ENCODE measurements at places on chromosomes 11 and 22. TPM values are rescaled to one million over a fixed set of nuclear protein-coding genes. Genes with fewer than 3 reads are reported as not detected.

- DNase-seq, result no peak
Observed at GRCh38 chr11:28756977-28757376, 648.8 kb downstream of the METTL15 start.

- DNase-seq, result no peak
Observed at GRCh38 chr22:22878801-22879674, 8.6 kb upstream of the IGLL5 start.

DNA sequence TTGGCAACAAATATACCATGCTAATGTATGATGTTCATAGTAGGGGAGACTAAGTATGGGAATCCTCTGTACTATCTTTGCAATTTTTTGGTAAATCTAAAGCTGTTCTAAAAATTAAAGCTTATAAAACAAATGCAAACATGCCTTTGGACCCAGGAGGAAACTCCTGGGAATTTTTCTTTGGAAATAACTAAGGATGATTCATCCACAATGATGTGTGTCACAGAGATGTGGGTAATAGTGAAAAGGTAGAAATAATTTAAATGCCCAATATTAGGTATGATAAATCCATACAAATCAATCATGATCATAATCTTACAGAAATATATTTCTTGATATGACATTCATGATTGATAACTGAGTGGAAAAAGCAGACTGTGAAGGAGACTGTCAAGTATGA, 135.8 kb downstream of the TRIM44 start:
- DNase-seq, result no peak

DNA sequence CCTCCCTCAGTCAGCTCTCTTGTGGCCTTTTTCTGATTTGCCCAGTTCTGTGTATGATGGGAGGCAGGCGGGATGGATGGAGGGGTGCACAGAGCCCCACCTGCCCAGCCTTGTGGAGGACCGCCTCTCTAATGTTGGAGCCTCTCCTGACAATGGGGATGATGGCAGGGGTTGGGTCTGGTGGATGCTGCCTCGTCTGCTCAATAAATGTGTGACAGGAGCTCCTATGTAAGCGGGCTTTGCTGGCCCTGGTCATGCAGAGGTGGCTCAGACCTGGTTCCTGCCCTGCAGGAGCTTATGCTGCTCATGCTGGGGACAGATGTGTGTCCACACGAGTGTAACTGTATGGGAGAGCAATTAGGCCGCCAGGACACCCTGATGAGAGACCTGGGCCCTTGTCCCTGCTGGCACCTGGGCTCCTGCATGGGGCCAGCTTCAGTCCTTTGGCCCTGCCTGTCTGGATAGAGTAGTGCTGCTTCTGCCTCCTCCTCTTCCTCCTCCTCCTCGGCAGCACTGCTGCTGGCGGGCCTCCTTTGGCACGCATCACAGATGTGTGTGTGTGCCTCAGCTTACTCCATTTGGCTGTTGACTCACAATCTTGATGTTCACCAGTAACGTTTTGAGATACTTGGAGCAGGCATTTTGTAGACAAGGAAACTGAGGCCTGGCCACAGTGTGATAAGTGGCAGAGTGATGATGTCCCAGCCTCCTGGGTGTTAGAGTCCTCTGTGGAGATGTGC, 131.0 kb downstream of the TBC1D22A start:
- DNase-seq, result no peak

DNA sequence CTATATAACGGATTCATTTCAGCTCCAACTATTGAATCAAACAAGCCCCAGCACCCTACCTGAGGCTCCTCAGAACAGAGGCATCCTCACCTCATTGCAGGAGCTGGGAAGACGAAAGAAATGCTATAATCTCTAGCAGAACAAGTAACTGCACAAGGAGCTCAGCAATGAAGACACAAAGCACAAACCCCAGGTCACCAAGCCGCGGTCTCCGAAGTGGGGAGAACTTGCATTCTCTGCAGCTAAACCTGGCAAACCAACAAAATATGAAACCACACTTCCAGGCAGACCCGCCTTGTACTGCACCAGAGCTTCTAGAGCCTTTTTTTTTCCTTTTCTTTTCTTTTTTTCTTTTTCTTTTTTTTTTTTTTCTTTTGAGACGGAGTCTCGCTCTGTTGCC, 21.8 kb upstream of the CD5 start:
- no peak for DNase-seq

CD82 gene
- total RNA-seq, result 36.1 TPM

NFAM1 gene
- 2.9 TPM for total RNA-seq

IFITM1 gene
- total RNA-seq, result 127 TPM

TRIM66 gene
- 9.9 TPM for total RNA-seq

INS gene
- not detected for total RNA-seq

DNA sequence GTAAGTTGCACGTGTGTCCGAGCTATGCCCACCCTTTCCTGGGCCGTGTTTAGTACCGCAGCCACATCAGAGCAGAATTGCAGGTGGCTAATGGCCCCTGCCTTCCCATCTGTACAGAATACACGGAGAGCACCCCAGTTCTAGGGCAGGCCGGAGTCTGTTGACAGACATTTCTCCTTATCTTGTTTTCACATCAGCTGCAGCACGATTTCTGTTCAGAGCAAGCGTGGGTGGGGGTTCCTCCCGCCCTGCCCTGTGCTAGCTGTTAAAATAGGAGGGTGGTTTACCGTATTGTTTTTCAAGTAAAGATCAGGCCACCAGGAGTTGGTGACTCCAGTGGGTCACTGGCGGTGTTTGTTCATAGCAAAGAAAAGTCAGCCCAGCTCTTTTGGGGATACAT, 41.1 kb downstream of the UBASH3B start:
- DNase-seq, result peak; percentile 25

- DNase-seq, result no peak
Observed at GRCh38 chr22:39481054-39481453, 21.0 kb upstream of the MIEF1 start.
